ENCODE measurements at places on chromosomes 3 and 15. TPM values are rescaled to one million over a fixed set of nuclear protein-coding genes. Genes with fewer than 3 reads are reported as not detected.

The ZNF620 gene
- 0.83 TPM for total RNA-seq

The SPINK8 gene
- not detected for total RNA-seq

The SUCNR1 gene
- 51.2 TPM for total RNA-seq

The CLEC3B gene
- total RNA-seq = 29.6 TPM

The ZNF660 gene
- 2.2 TPM for total RNA-seq

The HEG1 gene
- total RNA-seq = 641 TPM

The LYZL4 gene
- not detected for total RNA-seq

The MAGI1 gene
- total RNA-seq = 41.3 TPM

The POLR2M gene
- total RNA-seq = 308 TPM

The KIAA1143 gene
- total RNA-seq = 15.8 TPM

The BFSP2 gene
- total RNA-seq = not detected

The FANCD2OS gene
- total RNA-seq = not detected

The PLIN1 gene
- 0.33 TPM for total RNA-seq

The GOLIM4 gene
- 72.7 TPM for total RNA-seq

The ZIC1 gene
- 0.03 TPM for total RNA-seq

The TEX55 gene
- not detected for total RNA-seq

The PATL2 gene
- 0.33 TPM for total RNA-seq

The SEMA3B gene
- 25.6 TPM for total RNA-seq

The LTK gene
- total RNA-seq = 0.07 TPM

The TUBGCP5 gene
- 20.4 TPM for total RNA-seq

The KBTBD12 gene
- 0.03 TPM for total RNA-seq

Measured in smooth muscle cell of the pulmonary artery (primary cell).